Muscle of back (tissue), 13 donors: ENCODE measurements at places on chromosomes 7 and 10.

- DNase-seq: no peak
These were observed 5.0 kb downstream of the TBX20 start for GRCh38 chr7:35248576-35249536.

GRCh38 chr10:109205929-109206585 lies 717.3 kb downstream of the XPNPEP1 start:
- no peak for DNase-seq

GRCh38 chr10:97210543-97210960 lies 24.8 kb upstream of the SLIT1 start:
- peak; percentile 66 for DNase-seq

GRCh38 chr10:47339759-47340607 lies 8.2 kb upstream of the RBP3 start:
- no peak for DNase-seq

- DNase-seq: no peak
These were observed 244.3 kb downstream of the PRKG1 start for GRCh38 chr10:51318399-51319172.

GRCh38 chr7:91566402-91566732 lies 302.1 kb downstream of the FZD1 start:
- DNase-seq: no peak

DNA sequence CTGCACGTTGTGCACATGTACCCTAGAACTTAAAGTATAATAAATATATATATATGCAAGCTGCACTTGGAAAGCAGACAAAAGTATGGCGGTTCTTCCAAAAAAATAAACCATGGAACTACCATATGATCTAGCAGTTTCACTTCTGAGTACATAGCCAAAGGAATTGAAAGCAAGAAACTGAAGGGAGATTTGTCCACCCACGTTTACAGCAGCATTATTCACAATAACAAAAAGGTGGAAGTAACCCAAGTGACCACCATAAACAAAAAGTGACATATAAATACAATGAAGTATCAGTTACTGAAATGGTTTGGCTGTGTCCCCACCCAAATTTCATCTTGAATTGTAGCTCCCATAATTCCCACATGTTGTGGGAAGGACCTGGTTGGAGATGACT lies 525.3 kb upstream of the CELF2 start:
- no peak for DNase-seq

GRCh38 chr7:34333925-34334324 lies 324.1 kb upstream of the NPSR1 start:
- no peak for DNase-seq

DNA sequence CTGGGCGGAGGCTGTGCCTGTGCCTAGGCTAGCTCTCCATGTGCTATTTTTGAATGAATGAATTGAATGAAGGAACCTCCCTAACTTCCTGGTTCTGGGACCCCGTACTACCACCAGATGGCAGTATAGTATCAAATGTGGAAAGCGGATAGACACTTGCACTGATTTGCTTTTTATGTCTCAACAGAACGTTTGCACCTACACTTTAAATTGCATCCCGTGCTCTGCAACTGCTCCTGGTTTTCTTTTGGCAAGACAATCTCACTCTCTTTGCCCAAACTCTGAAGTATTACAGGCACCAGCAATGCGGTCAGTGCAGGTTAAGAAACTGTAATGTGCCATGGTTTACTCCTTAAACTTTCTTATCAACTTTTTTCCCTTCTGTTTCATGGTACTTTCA lies 6.5 kb downstream of the FZD8 start:
- DNase-seq: peak; percentile 86

DNA sequence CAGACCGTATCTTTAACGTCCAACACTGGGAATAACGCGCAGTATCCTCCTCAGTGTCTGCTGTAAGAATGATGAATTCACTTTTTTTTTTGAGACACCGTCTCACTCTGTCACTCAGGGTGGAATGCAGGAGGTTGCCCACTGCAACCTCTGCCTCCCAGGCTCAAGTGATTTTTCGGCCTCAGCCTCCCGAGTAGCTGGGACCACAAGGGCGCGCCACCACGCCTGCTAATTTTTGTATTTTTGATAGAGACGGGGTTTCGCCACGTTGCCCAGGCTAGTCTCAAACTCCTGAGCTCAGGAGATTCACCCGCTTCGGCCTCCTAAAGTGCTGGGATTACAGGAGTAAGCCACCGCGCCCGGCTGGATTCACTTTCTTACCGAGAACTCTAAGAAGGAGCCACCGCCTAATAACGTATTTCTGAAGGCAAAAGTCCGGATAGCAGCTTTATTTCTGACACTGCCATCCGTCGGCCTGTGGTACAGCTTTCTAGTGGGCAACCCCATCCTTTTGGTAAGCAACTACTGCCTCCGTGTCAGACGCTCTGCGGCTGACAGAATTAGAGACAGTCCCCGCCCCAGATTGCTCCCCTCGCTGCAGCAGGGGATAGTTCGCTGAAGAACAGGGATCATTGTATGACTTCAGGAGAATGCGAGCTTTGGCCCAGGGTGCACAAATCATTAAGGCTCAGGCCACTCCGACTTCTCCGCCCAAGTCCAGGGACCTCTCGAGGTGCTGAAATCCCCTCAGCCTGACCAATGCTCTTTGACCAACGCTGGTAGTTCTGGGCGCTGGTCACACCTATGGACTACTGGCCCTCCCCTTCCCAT lies 662 bp downstream of the POLR3A start:
- DNase-seq: no peak

- DNase-seq: no peak
These were observed 211.0 kb upstream of the KLF14 start for GRCh38 chr7:130944997-130945396.

DNA sequence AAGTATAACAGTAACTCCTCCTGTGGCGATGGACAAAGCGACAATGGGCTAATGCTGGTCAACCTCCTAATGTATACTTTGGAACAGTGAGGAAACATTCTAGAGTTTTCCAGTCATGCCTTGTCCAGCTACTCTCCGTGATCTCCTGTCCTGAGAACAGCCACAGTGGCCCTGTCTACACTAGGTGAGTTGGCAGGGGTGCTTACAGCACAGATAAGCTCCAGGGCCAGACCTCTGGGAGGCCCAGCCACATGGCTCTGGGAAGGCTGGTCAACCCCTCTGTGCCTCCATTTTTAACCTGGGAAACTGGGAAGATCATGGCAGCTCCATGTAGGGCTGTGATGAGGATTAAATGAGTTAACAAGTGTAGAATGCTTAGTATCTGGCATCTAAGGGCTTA lies 57.0 kb downstream of the CLEC2L start:
- no peak for DNase-seq

- DNase-seq: no peak
These were observed 22.5 kb downstream of the TMEM176A start for GRCh38 chr7:150823043-150823442.

GRCh38 chr10:7188456-7189050 lies 222.3 kb downstream of the SFMBT2 start:
- no peak for DNase-seq

DNA sequence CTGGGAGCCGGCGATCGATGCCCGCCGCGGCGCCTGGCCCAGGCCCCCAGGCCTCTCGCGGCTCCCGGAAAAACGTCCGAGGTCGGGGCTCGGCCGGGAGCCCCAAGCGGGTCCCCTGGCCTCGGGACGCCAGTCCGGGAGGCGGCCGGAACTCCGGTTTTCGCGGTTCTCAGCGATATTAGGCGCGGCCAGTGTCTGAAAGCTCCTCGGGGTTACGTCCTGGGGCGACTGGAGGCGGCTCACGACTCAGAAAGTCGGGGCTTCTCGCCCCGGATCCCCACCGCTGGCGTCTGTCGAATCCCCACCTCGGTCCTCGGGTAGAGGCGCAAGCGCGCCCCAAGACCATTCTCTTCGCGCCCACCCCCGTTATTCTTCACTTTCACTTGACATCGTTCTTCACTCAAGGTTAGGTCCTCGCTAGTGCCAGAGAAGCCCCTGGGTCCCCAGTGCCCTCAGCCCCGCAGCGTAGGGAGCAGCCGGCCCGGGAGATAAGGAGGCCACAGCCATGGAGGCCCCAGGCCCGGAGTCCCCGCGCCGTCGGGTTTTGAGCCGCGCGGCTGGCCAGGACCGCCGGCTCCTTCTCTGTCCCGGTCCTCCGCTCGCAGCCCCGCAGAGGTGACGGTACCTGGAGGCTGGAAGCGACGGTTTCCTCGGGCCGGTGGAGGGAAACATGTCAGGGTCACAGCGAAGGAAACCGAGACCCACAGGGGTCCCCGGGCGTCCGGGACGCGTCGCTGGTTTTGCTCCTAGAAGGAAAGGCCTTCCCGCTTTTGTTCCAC lies 35.2 kb upstream of the EBLN1 start:
- DNase-seq: peak; percentile 55

- no peak for DNase-seq
These were observed 146.0 kb upstream of the STEAP4 start for GRCh38 chr7:88452646-88453045.

DNA sequence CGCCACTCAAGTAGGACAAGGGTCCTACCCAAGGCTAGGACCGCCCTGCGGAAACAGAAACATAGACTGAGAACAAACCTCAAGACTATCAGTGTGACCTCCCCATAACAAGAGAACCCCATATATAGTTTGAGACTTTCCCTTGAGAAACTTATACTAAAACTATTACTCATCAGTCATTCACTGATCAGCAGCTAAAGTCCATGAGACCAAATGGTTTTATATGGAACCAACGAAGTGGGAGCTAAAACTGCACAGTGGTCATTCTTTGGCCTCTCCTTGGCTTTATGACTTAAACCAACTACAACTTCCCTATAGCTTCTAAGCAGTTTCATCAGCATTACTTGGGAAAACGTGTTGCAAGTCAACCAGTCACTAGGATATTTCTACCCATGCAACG lies 13.7 kb upstream of the ZSCAN21 start:
- DNase-seq: no peak

GRCh38 chr7:127768241-127768640 lies 116.2 kb downstream of the SND1 start:
- no peak for DNase-seq

DNA sequence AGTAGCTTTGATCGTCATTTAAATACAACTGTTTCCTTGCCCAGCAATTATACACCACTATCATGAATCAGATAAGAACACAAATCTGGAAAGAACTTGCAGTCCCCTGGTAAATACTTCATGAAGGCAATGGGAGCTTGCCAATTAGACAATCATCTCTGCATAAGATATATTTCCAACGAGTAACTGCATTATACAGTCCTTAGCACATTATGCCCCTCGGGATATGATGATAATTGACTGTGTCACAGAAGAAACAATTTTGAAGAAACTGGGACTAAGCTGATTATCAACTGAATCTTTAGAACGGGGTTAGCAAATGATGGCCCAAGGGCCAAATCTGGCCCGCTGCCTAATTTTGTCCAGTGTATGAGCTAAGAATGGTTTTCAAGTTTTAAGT lies 155.7 kb downstream of the TRIL start:
- no peak for DNase-seq

GRCh38 chr7:155383756-155384491 lies 74.0 kb upstream of the EN2 start:
- no peak for DNase-seq

GRCh38 chr7:119175911-119176627 lies 951.6 kb downstream of the ANKRD7 start:
- peak; percentile 54 for DNase-seq

GRCh38 chr7:78072201-78072590 lies 273.6 kb downstream of the PHTF2 start:
- DNase-seq: no peak

DNA sequence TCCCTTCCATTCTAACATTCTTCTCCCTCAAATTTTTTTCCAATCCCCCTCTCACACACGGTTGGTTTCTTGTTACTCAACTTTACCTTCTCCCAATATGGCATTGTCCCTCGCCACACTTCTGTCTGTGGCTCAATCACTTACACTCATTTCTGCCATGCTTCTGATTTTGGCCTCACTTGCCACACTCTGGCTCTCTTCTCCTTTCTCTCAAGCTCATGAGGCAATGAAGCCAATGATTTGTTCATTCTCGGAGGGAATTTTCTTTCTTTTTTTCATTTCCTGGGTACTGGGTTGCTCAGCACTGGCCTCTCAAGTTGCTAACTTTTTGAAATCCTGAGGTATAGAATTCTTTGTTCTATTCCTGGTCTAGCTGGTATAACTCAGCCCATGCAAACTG lies 4.0 kb upstream of the MYOZ1 start:
- DNase-seq: no peak

DNA sequence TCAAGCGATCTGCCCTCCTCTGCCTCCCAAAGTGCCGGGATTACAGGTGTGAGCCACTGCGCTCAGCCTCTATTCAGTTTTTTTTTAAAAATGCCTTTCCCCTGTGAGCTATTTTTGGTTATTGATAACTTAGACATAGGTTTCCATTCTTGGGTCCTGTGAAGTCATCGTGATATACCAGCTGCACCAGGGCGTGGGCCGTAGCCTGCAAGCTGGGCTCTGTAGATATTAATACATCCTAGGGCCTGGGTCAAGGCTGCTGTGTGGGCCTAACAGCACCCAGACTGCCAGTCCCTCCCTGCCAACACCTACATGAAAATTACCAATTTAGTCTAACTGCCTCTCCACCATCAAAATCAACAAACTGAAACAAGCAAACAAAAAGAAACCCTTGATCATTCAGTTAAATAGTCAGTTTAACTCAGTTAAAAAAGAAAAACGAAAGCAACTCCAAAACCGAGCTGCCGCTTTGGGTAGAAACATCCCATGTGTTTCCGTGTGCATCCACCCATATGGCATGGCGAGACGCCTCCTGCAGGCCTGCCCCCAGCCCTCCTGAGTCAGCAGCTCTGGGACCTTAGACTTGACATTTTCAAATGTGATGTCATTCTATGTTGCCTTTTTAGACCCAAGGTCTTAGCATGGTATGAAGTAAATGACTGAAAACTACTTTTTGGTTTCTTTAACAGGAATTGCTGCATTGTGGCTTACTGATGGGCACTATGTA lies 330.2 kb downstream of the GLRX3 start:
- no peak for DNase-seq

- DNase-seq: no peak
These were observed 143.2 kb downstream of the WNT2 start for GRCh38 chr7:117179701-117180100.

DNA sequence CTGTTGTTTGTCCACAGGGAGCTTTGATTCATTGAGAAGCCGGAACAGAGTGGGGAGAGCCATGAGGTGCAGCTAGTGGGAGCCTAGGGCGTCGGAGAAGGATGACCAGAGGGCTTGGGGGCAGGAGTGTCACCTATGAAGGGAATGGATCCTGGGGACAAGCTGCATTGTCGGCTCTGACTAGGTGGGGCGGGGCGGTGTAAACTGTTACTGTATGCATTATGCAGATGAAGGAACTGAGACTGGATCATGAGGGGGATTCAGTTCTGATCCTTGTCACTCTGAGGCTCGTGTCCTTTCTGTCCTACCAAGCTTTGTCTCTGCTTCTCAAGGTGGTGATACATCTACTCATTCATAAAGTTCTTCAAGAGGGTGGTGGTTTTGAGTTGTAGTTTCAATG lies 39.9 kb upstream of the MMD2 start:
- no peak for DNase-seq

DNA sequence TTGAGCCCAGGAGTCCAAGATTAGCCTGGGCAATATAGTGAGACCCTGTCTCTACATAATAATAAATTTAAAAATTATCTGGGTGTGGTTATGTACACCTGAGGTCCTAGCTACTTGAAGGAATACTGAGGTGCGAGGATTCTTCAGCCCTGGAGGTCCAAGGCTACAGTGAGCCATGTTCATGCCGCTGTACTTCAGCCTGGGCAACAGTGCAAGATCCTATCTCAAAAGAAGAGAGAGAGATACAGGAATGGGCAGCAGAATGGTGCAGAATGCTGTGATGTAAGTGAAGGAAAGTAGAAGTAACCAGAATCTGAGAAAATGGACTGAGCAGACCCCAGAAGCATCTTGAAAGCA lies 62.7 kb upstream of the EXOC4 start:
- DNase-seq: no peak
